ENCODE measurements at places on chromosomes 12 and 14.

- DNase-seq, result no peak
Measured at GRCh38 chr12:34601689-34602088, 579.4 kb downstream of the ALG10 start.

DNA sequence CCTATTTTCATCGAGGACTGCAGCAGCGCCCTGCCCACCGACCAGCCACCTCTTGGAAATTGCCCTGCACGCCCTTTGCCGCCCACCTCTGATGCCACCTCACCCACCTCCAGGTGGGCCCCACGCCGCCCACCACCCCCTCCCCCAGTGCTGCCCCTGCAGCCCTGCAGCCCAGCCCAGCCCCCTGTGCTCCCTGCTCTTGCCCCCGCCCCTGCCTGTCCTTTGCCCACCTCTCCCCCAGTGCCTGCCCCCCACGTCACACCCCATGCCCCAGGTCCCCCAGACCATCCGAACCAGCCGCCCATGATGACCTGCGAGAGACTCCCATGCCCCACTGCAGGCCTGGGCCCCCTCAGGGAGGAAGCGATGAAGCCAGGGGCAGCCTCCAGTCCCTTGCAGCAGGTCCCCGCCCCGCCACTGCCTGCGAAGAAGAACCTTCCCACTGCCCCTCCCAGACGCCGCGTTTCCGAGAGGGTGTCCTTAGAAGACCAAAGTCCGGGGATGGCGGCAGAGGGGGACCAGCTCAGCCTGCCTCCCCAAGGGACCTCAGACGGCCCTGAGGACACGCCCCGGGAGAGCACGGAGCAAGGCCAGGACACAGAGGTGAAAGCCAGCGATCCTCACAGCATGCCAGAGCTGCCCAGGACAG is 96.5 kb downstream of the LGMN start:
- no peak for DNase-seq

- no peak for DNase-seq
Measured at GRCh38 chr14:68695856-68696255, 97.0 kb downstream of the ZFP36L1 start.

DNA sequence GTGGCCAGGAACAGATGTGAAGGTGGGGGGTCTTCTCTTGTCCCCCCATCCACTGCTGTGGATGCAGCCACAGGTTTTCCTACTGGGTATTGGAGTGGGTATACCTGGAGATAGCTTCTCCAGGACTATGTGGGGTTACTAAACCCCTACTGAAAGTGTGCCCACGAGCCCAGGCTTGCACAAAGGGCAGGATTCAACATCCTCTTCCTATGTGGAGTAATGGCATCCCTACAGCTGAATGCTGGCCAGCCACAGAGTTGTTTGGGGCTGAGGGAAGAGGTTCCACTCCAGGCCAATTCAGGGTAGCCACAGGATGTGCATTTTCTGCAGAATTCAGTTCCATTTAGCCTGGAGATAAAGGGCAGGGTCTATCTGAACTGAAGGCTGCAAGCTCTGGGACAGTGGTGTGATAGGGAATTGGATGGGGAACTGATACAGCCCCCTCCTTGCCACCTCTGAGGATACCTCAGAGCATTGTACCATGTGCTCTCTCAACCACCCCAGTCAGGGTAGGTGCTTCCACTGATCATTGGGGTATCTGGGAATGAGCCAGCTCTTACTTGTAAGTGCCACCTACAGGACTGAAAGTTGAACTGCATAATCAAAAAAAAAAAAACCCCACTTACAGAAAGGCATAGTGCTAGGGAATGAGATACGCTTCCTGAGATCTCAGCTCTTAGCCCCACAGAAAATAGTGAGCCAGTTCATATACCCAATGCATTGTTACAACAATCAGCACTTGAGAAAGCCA is 187.1 kb downstream of the KITLG start:
- no peak for DNase-seq

GRCh38 chr12:122691566-122691965 is 11.6 kb downstream of the HCAR2 start:
- no peak for DNase-seq

DNA sequence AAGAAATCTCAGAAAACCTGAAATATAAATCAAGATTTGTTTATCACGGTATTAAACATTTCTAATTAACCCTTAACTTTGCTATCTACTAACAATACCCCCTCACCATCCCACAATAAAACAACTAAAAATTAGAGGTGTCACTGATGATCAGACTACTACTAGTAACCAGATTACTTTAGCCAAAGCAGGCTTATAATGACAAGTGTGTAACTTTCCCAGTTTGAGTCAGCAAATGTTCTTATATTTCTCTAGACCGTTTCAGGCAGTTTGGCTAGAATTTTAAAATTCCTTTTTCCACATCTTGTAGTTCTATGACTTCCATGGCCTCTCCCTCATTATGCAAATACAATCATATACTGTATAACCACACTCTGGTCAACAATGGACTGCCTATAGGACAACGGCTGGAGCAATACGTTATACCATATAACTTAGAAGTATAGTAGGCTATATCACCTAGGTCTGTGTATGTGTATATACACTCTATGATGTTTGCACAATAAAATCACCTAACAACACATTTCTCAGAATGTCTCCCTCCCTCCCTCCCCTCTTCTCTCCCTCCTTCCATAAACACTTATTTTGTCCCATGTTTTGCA is 102.1 kb downstream of the DENND5B start:
- DNase-seq, result no peak

GRCh38 chr12:51921017-51921725 is 13.9 kb downstream of the ACVRL1 start:
- no peak for DNase-seq

DNA sequence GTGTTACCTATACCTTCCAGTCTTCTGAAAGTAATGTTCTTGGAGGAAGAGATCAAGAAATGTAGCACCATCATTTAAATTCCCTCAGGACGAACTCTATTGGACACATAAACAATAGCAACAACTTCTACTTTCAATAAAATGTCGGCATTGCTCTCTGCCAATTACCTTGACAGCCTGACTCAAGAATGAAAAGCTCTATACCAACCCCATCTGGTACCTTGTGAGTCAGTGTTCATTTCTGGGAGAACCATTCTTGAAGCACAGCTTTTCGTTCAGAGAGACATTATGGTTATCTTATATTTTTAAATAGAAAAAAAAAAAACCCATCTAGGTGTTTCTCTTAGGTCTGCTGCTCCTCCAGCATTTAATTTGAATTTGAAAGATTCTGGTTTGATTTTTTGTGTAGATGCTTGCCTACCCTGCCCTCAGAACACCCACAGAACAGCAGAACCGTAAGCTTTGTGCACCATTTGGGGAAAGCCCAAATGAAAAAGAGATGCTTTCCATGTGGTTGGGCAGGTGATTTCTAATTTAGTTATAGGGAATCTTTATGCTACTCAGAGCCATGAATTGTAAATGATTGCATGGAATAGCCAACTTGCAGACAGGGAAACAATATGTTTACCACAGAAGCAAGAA is 156.0 kb downstream of the SAMD4A start:
- DNase-seq, result no peak

- no peak for DNase-seq
Measured at GRCh38 chr12:25025260-25025659, 76.4 kb upstream of the BCAT1 start.

DNA sequence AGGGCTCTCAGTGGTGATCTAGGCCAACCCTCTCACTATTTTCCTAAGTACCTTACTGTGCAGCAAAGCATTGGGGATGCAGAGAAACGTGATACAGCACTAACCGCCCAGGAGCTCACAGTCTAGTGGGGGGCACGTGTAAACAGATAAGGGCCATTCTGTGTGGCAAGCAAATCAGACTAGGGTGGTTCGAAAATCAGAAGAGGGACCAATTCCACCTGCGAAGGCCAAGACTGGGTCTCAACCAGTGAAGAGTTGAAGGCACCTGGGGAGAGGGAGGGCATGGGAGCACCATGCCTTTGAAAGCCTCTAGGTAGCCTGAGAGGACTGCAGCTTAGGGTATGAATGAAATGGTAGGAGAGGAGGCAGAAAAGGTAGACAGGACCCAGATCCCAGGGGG is 2.2 kb downstream of the PITPNM2 start:
- DNase-seq, result no peak

DNA sequence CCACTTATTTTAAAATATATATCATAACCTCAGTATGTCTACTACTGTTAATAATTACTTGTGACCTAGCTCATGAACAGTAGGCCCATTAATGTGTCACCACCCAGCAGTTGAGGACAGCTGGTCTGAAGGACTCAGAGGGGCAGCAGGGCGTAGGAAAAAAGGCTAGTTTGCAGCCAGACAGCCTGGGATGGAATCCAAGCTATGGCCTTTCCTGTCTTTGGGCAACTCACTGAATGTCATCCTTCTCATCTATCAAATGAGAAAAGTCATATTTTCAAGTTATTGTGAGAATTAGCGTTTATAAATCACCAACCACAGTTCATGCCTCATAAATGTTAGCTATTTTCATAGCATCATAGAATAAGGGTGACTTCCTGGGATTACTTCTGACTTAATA is 12.3 kb downstream of the DENND5B start:
- no peak for DNase-seq

Data from stimulated activated CD4-positive, alpha-beta T cell treated with anti-CD3 and anti-CD28 coated beads, Interleukin-2, amount 100 ng/mL, for 4 hours (primary cell).